Endothelial cell (in vitro differentiated cells): ENCODE measurements at places on chromosomes 1 and 21.

DNA sequence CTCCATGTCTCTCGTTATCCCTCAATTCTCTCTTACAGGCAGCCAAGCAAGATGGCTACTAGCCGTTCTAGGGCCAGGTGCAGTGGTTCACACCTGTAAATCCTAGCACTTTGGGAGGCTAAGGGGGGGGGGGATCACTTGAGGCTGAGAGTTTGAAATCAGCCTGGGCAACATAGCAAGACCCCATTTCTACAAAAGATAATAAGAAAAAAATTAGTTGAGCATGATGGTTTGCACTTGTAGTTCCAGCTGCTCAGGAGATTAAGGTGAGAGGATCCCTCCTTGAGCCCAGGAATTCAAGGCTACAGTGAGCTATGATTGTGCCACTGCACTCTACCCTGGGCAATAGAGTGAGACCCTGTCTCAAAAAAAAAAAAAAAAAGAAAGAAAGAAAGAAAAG lies 80.4 kb downstream of the NKAIN1 start:
- no peak for DNase-seq

GRCh38 chr1:203682473-203683383 lies 56.1 kb downstream of the ATP2B4 start:
- DNase-seq = peak; percentile 57

- DNase-seq = no peak
These were observed 78.9 kb downstream of the OBSCN start for GRCh38 chr1:228286505-228287417.

- DNase-seq = no peak
These were observed 4.2 kb upstream of the BCL10 start for GRCh38 chr1:85280636-85281035.

DNA sequence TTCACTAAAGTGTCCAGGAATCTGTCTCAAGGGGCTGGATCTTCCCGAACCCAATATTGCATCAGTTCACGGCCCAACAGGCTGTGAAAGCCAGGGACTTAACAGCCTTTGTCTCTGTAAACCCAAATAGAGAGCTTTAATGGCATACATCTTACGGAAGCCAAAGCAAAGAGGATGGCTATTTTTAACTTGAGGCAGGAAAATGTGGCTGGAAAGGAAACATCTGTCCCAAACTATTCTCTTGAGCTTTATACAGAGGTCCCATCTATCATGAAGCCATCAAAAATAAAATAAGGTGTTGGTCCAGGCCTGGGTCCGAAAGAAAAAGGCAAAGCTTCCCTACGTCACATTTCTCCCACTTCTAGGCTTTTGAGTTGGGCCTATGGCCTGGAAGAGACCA lies 7.7 kb upstream of the CD34 start:
- DNase-seq = no peak

- DNase-seq = no peak
These were observed 144.3 kb downstream of the CD247 start for GRCh38 chr1:167373986-167374385.

DNA sequence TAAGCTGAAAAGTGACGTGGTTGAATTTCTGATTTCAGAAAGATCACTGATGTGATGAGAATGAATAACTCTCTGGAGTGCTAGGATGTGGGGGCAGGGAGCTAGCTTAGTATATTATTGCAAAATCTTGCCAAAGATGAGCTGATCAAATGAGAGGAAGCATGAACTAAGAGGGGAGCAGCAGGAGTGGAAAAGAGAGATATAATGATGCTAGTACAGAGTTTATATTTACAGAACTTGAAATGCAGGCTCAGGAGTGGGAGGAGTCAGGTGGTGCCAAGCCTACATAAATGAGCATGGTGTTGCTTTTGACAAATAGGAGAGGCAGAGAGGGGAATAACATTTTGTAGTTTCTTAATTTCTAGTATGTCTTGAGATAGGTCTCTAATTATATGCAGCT lies 38.1 kb upstream of the NBL1 start:
- no peak for DNase-seq

DNA sequence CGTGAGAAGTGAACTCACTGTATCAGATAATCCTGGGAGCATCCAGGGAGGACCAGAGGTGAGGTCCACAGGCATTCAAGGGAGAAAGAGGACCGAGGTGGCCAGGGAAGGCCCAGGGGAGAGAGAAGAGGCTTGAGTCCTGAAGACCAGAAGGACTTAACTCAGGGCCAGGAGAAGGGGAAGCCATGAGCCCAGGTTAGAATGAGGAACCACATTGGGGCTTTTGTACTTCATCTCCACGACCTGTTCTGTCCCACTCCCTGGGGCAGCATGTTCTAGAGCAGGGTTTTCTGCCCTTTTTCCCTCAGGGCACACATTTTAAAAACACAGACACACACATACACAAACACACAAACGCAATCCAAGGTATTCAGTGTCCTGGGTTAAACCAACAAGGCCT lies 8.4 kb downstream of the LGR6 start:
- no peak for DNase-seq

GRCh38 chr1:234517110-234517802 lies 38.3 kb upstream of the TARBP1 start:
- DNase-seq = no peak

DNA sequence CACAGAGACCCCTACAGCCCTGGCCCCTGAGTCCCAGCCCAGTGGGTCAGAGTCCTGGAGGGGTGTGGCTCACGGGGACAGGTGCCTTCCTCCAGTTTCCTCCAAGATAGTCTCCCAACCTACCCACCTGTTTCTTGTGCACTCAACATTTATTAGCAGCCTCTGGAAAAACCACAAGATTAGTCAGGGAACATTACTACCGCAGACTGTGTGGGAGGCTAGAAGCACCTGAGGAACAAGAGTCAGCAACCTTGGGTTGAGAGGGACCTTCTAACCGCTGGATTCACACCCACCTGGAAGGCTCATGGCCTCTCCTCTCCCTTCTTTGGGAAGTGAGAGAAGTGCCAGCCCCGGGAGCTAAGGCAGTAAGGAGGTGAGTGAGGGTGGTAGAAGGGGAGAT lies 22.5 kb upstream of the IKBKE start:
- no peak for DNase-seq

- peak; percentile 73 for DNase-seq
These were observed 43.7 kb upstream of the RNF11 start for GRCh38 chr1:51192213-51192843.

- no peak for DNase-seq
These were observed 178.1 kb downstream of the NPHP4 start for GRCh38 chr1:5814046-5814619.

DNA sequence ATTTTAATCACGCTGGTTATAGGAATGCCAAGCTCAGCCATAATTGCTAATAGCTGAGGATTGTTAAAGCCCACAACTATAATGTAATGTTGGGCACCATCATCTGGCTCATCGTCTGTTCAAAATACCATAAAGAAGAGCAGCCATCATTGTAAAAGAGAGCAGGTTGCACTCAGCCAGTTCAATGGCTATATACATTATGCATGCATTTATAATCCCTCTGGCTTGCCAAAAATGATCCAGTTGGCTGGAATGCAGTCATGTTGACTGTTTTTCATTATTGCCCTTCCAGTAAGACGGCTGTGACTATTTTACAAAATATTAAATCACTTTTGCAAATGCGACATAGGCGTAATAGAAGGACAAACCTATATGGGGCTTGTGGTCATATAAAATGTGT lies 85.3 kb downstream of the SPAG17 start:
- no peak for DNase-seq

DNA sequence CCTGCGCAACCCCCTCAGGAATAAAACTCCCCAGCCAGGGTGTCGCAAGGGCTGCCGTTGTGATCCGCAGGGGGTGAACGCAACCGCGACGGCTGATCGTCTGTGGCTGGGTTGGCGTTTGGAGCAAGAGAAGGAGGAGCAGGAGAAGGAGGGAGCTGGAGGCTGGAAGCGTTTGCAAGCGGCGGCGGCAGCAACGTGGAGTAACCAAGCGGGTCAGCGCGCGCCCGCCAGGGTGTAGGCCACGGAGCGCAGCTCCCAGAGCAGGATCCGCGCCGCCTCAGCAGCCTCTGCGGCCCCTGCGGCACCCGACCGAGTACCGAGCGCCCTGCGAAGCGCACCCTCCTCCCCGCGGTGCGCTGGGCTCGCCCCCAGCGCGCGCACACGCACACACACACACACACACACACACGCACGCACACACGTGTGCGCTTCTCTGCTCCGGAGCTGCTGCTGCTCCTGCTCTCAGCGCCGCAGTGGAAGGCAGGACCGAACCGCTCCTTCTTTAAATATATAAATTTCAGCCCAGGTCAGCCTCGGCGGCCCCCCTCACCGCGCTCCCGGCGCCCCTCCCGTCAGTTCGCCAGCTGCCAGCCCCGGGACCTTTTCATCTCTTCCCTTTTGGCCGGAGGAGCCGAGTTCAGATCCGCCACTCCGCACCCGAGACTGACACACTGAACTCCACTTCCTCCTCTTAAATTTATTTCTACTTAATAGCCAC lies 696 bp downstream of the TGFB2 start:
- peak; percentile 66 for DNase-seq

DNA sequence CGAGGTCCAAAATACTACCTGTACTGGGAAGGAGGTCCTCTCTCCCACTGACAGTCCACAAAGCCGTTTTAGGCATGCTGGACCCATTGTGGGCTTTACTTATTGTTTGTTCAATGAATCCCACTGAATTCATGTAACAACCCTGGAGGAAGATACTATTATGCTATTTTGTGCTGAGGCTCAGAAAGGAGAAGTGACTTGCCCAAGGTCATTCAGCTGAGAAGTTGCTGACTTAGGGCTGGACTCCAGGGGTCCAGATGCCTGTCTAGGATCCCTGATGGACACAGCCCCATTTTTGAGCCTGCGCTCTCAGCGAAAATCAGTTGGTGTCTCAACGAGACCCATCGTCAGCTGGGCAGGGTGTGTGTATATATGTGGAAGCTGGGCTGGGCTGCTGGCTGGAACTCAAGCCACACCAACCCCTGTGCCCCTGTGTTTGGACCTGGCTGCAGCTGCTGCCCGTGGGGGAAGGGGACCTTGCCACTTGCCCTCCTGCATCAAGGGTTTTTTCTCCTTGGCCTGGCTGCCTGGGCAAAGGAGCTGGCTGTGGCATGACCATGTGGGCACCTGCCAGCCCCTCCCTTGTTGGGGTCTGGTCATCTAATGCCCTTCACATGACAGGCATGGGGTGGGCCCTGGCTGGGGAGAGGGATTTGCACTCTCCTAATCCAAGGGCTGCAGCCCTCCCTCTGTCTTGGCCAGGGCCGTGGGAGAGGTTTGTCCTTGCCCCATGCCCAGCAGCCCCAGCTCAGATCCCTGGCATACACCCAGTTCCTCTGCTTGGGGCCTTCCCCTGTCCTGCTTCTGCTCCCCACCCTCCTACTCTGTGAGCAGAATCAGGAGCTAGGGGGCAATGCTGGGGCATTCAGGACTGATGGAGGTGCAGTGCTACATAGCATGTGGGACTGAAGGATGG lies 15.0 kb downstream of the KCNQ4 start:
- no peak for DNase-seq

DNA sequence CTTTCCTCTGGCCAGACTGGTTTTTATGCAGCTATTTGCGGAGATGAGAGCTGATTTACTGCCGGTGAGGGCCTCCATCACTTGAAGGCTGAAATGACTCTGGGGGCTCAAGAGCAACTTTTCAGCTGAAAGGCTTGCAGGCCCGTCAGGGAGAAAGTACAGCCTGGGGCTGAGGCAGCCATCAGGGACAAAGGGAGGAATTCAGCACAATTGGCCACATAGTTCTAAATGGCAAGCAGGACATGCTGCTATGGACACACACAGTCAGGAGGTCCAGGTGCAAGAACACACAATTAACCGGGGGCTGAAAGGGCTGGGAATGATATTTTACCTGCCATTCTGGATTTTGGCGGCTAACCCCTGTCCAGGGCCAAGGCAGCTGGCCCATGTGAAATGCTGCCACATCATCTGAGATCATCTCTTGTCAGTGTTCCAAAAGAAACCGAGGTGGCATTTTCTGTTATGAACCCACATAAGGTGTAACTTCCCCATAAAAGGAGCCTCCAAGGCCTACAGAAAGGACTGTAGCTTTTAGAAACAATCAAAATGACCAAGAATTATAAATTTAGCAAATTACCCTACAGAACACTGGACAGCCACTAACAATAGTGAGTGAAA lies 58.2 kb downstream of the LMX1A start:
- no peak for DNase-seq

DNA sequence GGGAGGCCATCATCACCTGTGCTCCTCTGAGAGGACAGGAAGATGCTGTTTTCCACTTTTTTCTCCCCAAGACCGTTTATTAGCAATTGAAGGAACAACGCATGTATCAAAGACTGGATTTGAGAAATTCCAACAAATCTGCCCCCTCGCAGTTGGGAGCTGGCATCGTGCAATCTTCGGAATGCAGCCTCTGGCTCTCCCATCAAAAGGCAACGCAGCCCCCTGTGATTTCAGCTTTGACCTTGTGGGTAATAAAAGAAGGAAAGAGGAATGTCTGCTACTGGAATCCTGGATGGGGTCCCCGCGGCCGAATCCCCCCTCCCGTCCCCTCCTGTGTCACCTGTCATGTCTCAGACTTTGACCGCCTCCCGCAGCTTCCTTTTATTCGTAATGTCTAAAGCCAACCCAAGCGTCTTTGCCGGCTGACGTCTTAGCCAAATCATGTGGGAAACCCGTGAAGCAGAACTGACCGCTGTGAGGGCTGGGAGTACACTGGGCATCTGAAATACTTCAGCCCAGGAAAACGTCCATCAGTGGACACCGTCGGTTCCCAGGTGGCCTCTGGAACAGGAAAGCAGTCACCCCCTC lies 101.5 kb downstream of the WDR4 start:
- no peak for DNase-seq

GRCh38 chr21:38984982-38985567 lies 179.3 kb downstream of the ETS2 start:
- no peak for DNase-seq

- DNase-seq = no peak
These were observed 4.6 kb downstream of the TARBP1 start for GRCh38 chr1:234474375-234474774.

GRCh38 chr21:33942426-33942825 lies 26.8 kb upstream of the ATP5PO start:
- no peak for DNase-seq

DNA sequence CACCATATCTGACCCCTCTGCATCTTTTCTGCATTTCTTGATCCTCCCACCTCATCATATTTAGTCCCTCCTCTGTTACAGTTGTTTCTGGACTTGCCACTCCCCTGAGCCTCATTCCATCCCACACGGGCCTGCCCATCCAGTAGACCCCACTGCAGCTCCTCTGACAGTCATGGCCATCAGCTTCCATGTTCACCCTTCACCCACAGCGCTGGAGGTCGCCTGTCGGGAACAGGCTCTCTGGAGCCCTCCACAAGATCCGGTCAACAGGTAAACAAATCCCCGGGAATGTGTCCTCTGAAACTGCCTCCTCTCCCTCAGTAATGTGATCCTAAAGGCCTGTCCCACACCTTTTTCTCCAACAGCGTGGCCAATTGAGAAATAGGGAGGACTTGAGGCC lies 31.3 kb downstream of the SYF2 start:
- DNase-seq = no peak
